ENCODE measurements at places on chromosomes 3 and 15. TPM values are rescaled to one million over a fixed set of nuclear protein-coding genes. Genes with fewer than 3 reads are reported as not detected.

Gene LMOD3
- not detected for total RNA-seq

Gene ESYT3
- total RNA-seq, result 0.34 TPM

Gene LINGO1
- 2.1 TPM for total RNA-seq

Gene ITIH1
- total RNA-seq, result not detected

Gene RETNLB
- total RNA-seq, result not detected

Gene DCP1A
- 20.8 TPM for total RNA-seq

Gene PEX11A
- 4.6 TPM for total RNA-seq

GRCh38 chr15:25239471-25240345, 199.1 kb downstream of the UBE3A start:
- no peaks in the 10 kb centered on the region for H3K27me3 ChIP-seq
- H3K4me1 ChIP-seq, result no peaks in the 10 kb centered on the region
- no peak overlapping the region for H3K27ac ChIP-seq
- no peak overlapping the region for H3K4me3 ChIP-seq
- DNase-seq, result no peak

DNA sequence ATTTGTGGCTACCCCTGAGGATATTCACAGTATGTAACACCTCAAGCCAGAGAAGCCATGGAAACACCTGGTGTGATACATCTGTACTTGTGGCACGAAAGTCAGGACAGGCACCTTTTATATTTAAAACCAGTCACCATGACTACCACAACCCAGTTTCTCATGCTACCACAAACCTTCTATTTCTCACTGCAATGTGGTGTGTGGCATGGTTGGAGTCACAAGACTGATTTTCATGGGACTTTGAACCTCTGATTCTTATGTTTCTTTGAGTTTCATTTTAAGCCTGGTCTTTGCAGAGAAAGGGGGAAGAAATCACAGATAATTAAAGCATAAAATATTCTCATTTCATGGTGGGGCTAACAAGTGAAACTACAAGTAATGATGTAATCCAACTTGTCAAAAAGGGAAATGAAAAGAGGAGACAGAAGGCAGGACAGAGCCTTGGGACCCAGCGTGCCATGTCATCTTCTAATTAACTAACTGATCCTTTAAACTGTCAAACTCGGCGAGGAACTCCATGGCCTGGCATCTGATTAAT, 175.9 kb downstream of the PDZRN3 start:
- H3K36me3 ChIP-seq, result peaks cover 7% of the 10 kb centered on the region
- H3K27ac ChIP-seq, result no peak overlapping the region
- DNase-seq, result no peak
- no peak overlapping the region for H3K4me3 ChIP-seq
- H3K4me1 ChIP-seq, result peaks cover 3% of the 10 kb centered on the region
- no peaks in the 10 kb centered on the region for H3K27me3 ChIP-seq

GRCh38 chr3:171347301-171348039, 112.7 kb downstream of the TNIK start:
- DNase-seq, result no peak
- no peak overlapping the region for H3K4me3 ChIP-seq
- peak overlapping the region; percentile 82 for H3K27ac ChIP-seq
- peaks cover 2% of the 10 kb centered on the region for H3K36me3 ChIP-seq

- no peak for DNase-seq
- H3K36me3 ChIP-seq, result no peaks in the 10 kb centered on the region
- H3K4me3 ChIP-seq, result no peak overlapping the region
- no peaks in the 10 kb centered on the region for H3K27me3 ChIP-seq
- H3K27ac ChIP-seq, result no peak overlapping the region
- peaks cover 15% of the 10 kb centered on the region for H3K4me1 ChIP-seq
Observed at GRCh38 chr3:31804251-31805051, 176.6 kb downstream of the OSBPL10 start.

GRCh38 chr3:165210132-165210531, 13.9 kb upstream of the SLITRK3 start:
- DNase-seq, result no peak
- no peak overlapping the region for H3K4me3 ChIP-seq
- H3K4me1 ChIP-seq, result peaks cover 6% of the 10 kb centered on the region
- no peaks in the 10 kb centered on the region for H3K36me3 ChIP-seq

GRCh38 chr3:127856801-127857200, 34.5 kb upstream of the MGLL start:
- H3K27me3 ChIP-seq, result peaks cover 2% of the 10 kb centered on the region
- H3K27ac ChIP-seq, result no peak overlapping the region
- no peak overlapping the region for H3K4me3 ChIP-seq
- peak; percentile 56 for DNase-seq

DNA sequence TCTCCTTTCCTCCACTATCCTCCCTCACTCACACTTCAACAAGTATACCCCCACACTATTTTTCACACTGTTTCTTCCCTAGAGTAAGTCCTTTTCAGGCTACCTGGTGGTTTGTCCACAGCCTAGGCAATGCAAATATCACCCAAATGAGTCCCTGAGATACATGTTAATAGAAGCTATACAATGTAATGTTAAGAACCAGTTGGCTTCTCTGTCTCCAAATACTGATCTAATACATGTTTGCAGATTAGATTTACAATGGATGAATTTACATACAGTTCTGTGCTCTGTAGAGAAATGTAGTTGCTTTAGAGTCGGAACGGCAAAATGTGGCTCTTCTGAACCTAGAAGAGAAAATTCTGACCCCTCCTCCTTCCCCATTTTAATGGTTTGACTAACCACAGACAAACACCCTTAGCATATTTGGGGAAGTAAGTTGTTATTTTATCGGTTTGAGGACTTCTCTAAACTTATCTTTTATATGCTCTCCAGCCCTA, 63.6 kb upstream of the MBNL1 start:
- H3K27me3 ChIP-seq, result no peaks in the 10 kb centered on the region
- H3K4me1 ChIP-seq, result peaks cover 21% of the 10 kb centered on the region
- H3K27ac ChIP-seq, result no peak overlapping the region
- peaks cover 4% of the 10 kb centered on the region for H3K36me3 ChIP-seq
- no peak for DNase-seq
- H3K4me3 ChIP-seq, result no peak overlapping the region

DNA sequence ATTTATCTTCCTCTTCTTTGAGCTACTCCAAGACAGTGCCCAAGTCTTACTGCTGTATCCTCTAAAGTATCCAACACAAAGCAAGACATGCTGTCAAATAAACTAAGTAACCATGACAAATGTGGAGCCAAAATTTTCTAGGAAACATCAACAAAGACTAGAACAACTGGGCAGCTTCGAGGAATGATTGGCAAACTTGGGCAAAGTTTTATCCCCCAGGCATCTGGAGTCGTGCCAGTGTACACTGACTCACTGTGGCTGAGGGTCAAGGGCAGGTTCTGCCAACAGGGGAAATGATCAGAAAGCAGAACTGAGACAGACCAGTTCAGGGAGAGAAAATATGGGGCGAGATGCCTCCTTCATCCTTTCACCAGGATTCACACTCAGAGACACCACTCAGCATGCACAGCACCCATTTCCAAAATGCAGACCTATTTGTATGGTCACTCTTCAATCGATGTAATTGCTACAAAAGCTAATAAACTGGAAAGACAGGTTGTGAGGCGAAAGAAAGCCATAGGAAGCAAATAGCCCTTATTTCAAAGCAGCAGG, 65.8 kb downstream of the MB21D2 start:
- H3K4me3 ChIP-seq, result no peak overlapping the region
- peak; percentile 95 for DNase-seq
- peaks cover 2% of the 10 kb centered on the region for H3K36me3 ChIP-seq
- peak overlapping the region; percentile 37 for H3K27ac ChIP-seq

- H3K36me3 ChIP-seq, result no peaks in the 10 kb centered on the region
- DNase-seq, result no peak
- H3K4me3 ChIP-seq, result no peak overlapping the region
- H3K27ac ChIP-seq, result peak overlapping the region; percentile 59
- peaks cover 18% of the 10 kb centered on the region for H3K4me1 ChIP-seq
Observed at GRCh38 chr3:9903238-9903624, 583 bp downstream of the IL17RE start.

DNA sequence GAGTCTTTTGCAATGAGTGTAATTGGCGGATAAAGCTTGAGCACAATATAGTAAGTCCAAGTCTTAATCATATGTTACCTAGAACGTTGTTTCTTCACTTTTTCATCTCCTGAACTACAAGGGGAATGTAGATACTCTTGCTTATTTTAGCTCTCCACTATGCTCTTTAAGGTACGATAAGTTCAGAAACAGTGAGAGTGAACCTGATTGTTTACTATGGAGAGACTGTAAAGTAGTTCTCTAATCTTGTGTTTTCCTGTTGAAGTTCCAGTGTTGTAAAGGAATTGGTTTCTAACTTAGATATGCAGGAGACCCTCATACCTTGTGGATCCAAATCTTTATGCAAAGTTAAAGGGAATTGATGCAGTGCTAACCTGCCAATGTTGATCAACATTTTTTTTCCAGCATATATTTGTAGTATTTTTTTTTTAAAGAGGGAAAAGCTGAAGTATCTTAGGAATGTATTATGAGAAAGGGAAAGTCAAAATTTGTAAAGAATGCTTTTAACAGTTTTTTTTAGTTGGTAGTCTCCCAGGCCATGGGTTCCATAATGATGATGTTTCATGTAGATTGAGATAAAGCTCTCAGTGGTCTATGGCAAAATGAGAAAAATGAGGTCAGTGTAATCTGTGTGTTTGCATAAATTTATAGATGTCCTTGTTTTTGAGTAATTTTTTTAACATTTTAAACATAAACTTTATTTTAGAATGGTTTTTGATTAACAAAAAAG, 14.9 kb downstream of the ATP11B start:
- H3K27me3 ChIP-seq, result no peaks in the 10 kb centered on the region
- peaks cover 22% of the 10 kb centered on the region for H3K4me1 ChIP-seq
- DNase-seq, result no peak

- H3K36me3 ChIP-seq, result no peaks in the 10 kb centered on the region
- H3K4me3 ChIP-seq, result no peak overlapping the region
- DNase-seq, result no peak
- H3K27ac ChIP-seq, result no peak overlapping the region
- peaks cover 45% of the 10 kb centered on the region for H3K4me1 ChIP-seq
Observed at GRCh38 chr15:78301828-78302227, 2.4 kb upstream of the SKIC8 start.

DNA sequence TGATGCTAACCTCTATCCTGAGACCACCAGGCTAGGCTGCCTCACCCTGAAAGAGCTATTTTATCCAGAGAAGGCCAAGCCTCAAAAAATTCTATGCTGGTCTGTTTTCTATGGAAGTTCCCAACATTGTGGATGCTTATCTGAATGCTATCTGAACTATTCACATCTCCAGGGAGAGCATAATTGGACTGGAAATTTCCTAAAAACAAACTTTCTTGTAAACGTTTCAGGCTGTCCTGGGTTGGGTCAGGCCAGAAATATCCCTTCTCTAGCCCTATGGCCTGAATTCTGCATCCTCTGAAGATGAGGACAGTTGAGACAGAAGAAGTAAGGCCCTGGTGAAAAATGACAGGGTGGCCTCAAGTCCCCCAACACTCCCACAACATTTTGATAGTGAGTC, 706.4 kb upstream of the NR2F2 start:
- peaks cover 31% of the 10 kb centered on the region for H3K4me1 ChIP-seq
- H3K36me3 ChIP-seq, result peaks cover 2% of the 10 kb centered on the region
- H3K27ac ChIP-seq, result no peak overlapping the region

DNA sequence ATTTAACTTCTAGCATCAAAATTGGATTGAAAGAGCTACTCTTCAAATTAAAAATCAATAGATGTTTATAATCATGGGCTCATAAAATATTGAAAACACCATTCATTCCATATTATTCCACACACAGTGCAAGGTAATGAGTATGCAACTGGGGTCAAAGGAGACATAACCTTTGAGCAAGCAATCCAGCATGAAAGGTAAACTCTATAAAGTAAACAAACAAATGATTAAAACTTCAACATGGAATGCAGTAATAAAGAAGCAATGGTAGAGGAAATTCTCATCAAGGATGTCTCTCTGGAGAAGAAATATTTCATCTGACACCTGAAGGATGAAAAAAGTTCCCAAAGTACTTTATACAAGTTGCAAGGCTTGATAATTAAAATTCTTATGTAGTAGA, 25.8 kb downstream of the MECOM start:
- H3K4me3 ChIP-seq, result no peak overlapping the region
- peaks cover 2% of the 10 kb centered on the region for H3K27me3 ChIP-seq
- no peak overlapping the region for H3K27ac ChIP-seq
- H3K36me3 ChIP-seq, result no peaks in the 10 kb centered on the region

DNA sequence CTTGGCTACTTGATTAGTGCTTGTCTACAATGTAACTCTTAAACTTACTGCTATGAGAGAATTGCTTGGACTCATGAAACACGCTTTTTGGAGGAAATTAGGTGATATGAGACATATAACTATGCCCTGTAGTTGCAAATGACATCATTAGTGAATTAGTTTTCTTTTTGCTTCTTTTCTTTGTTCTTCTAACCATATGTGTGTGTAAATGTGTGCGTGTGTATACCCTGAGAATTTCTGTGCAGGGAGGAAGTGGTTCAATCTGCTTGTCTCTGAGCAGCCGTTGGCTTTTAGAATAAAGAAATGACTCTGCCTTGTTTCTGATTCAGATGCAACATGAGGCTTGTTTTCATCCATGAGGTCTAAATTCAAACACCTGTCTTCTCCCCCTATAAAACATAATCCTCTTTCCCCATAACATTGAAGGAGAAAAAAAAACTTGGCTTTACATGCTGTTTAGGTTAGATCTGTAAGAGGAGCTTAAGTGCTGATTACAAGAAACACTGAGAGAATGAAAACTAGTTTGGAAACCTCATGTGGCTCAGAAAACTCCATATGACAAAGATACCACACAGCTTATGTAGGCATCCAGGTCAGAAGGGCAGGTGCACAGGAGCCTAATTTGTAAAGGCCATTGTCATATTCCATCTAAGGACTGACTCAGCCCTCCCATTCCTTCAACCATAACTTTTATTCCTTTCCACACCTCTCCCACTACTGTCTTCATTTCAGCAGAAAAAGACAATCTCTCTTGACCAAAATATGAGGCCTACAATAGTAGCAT, 30.5 kb upstream of the BLM start:
- H3K4me1 ChIP-seq, result peaks cover 5% of the 10 kb centered on the region
- no peak for DNase-seq
- peaks cover 1% of the 10 kb centered on the region for H3K36me3 ChIP-seq
- no peaks in the 10 kb centered on the region for H3K27me3 ChIP-seq
- H3K4me3 ChIP-seq, result no peak overlapping the region
- H3K27ac ChIP-seq, result no peak overlapping the region

DNA sequence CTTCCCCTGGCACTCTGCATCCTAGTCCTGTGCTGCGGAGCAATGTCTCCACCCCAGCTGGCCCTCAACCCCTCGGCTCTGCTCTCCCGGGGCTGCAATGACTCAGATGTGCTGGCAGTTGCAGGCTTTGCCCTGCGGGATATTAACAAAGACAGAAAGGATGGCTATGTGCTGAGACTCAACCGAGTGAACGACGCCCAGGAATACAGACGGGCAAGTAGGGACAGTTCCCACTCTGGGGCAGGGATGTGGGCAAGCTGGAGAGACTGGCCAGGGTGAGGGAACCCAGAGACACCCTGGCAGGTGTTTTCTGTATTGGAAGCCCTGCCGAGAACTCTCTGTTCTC, 247 bp downstream of the FETUB start:
- H3K4me3 ChIP-seq, result no peak overlapping the region
- H3K27me3 ChIP-seq, result peaks cover 35% of the 10 kb centered on the region
- peaks cover 12% of the 10 kb centered on the region for H3K4me1 ChIP-seq
- peak; percentile 83 for DNase-seq
- H3K27ac ChIP-seq, result peak overlapping the region; percentile 39
- no peaks in the 10 kb centered on the region for H3K36me3 ChIP-seq
